ENCODE measurements at places on chromosomes 16 and 17.

- DNase-seq = peak; percentile 93
These were observed 84.3 kb downstream of the KSR1 start for GRCh38 chr17:27540318-27541101.

DNA sequence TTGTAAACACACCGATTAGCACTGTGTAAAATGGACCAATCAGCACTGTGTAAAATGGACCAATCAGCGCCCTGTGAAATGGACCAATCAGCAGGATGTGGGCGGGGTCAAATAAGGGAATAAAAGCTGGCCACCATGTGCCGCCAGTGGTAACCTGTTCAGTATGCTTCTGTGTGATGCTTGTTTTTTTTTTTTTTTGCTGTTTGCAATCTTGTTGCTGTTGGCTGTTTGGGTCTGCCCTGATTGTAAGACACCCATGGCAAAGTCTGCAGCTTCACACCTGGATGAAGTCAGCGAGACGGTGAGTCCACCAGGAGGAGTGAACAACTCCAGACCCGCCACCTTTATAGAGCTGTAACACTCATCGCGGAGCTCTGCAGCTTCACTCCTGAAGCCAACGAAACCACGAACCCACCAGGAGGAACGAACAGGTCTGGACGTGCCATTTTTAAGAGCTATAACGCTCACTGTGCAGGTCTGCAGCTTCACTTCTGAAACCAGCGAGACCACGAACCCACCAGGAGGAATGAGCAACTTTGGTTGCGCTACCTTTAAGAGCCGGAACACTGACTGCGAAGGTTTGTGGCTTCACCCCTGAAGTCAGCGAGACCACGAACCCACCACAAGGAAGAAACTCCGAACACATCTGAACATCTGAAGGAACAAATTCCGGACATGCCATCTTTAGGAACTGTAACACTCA, 85.0 kb upstream of the MED9 start:
- DNase-seq = peak; percentile 7

DNA sequence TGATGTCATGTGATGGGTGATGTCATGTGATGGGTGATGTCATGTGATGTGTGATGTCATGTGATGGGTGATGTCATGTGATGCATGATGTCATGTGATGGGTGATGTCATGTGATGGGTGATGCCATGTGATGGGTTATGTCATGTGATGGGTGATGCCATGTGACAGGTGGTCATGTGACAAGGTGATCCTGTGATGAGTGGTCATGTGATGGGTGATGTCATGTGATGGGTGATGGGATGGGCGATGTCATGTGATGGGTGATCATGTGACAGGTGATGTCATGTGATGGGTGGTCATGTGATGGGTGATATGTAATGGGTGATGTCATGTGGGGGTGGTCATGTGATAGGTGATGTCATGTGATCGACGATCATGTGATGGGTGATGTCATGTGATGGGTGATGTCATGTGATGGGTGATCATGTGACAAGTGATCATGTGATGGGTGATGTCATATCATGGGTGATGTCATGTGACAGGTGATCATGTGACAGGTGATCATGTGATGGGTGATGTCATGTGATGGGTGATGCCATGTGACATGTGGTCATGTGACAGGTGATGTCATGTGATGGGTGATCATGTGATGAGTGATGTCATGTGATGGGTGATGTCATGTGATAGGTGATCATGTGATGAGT, 17.2 kb downstream of the CD300LB start:
- no peak for DNase-seq

DNA sequence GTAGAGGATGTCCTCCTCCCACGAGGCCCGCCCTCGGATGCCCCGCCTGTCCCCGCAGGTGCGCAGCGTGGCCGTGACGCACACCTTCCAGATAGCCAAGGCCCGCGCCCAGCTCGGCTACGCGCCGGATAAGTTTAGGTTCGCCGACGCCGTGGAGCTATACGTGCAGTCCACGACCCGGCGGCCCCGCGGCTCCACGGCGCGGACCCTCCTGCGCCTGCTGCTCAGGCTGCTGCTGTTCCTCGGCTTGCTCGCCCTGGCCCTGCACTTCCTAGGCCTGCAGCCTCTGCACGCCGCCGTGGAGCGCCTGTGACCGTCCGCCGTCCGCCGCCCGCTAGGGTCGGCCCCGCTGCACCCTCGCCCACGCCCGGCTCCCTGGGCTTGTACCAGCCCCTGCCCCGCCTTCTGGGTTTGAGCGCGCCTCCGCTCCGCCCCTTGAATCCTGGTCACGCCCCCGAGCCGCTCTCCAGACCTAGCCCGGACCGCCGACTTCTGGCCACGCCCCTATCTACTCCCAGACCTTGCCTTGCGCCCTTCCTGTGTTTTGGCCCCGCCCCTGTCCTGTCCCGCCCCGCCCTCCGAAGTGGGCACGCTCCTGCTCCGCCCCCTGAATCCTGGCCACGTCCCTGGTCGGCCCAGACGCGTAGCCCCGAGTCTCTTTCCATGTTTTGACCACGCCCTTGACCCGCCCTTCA, 15.8 kb upstream of the EEF2K start:
- no peak for DNase-seq

DNA sequence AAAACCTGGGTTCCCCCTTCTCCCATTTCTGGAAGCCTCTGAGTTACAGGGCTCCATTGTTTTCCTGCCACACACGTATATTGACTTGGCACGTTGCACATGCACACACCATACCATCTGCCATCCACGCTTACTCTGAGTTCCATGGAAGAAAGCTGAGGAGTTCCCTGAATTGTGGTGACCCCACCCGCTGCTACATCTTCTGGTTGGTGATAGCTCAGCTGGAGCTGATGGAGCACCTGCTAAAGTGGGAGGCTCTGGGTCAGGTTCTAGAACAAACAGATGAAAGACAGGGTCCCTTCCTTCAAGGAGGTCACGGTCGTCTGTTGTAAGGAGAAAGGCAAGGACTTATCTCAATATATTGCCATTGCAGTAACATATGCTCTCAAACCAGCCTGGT, 41.1 kb downstream of the TMEM11 start:
- DNase-seq = no peak

DNA sequence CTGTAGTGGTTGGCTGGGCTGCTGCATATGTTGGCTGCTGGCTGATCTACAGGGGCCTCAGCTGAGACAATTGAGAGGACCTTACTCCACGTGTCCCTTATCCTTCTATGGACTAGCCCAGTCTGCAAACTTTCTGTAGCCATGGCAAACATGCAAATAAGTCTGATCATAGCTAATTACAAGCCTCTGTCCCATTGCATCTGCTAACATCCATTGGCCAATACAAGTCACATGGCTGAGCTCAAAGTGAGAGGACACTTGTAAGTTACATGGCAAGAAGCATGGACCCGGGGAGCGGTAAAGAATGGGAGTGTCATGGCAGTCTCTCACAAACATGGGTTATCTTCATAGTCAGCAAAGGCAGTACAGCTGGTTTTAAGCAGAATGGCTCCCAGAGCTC, 11.6 kb upstream of the IL4R start:
- no peak for DNase-seq

DNA sequence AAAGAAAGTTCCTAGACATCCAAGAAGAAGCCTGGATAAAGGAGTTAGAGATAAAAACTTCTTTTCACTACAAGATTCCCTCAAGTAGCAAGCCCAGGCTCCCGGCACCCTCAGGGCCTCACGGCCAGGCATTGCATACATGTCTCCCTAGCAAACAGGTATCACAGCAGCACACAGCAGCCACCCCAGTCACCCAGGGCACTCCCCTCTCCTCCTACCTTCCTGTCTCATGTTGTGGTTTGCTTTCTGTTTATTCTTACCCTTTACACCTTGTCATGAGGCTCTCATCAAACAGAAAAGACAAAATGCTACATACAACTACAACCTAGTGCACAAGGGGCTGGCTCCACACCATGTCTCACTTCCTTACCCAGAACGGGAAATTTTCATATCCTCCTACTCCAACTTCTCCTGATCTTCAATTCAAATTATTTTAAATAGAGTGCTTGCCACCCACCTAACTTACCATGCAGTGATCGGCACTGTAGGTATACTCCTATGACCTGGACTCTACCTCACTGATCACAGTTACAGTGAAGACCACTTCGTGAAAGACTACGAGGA, 42.7 kb downstream of the XPO6 start:
- DNase-seq = no peak

GRCh38 chr16:2698965-2699750, 16.8 kb downstream of the KCTD5 start:
- DNase-seq = peak; percentile 32

GRCh38 chr17:73308017-73308823, 3.6 kb downstream of the CDC42EP4 start:
- peak; percentile 92 for DNase-seq

DNA sequence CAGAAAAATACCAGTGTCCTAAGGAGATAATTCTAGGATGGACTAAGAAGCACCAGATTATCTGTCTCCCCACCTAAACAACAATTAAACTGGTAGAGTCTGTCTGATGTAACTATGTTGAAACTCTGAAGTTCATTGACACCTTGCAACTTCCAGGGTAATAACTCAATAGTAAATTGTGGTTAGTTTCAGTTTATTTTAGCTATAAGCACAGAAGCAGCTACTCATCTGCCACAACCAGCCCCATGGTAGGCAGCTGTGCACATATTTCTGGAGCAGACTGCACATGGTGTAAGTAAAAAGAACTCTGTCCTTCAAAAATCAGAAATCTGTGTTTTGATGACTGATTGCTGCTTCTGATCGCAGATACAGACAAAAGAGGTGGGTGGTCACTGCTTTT, 852.1 kb downstream of the CDH11 start:
- DNase-seq = no peak

DNA sequence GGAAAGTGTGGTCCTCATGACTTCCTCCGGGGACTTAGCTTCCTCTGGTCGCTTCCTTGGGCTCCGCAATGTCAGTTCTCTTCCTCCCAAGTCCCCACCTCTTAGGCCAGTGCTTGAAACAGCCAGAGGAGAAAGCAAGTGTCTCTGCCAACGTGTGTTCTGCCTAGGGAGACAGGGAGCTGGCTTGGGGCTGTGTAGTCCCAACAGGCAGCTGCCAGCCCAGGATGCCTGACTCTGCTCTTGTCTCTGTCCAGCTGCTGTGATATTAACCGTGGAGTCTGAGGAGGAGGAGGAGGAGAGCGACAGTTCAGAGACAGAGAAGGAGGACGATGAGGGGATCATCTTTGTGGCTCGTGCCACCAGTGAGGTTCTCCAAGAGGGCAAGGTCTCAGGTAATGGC, 13.5 kb upstream of the PLEKHG4 start:
- DNase-seq = no peak

- DNase-seq = no peak
These were observed 271.5 kb downstream of the PHKB start for GRCh38 chr16:47732523-47733111.

GRCh38 chr17:81193470-81194224, 27.6 kb upstream of the AATK start:
- DNase-seq = peak; percentile 72

DNA sequence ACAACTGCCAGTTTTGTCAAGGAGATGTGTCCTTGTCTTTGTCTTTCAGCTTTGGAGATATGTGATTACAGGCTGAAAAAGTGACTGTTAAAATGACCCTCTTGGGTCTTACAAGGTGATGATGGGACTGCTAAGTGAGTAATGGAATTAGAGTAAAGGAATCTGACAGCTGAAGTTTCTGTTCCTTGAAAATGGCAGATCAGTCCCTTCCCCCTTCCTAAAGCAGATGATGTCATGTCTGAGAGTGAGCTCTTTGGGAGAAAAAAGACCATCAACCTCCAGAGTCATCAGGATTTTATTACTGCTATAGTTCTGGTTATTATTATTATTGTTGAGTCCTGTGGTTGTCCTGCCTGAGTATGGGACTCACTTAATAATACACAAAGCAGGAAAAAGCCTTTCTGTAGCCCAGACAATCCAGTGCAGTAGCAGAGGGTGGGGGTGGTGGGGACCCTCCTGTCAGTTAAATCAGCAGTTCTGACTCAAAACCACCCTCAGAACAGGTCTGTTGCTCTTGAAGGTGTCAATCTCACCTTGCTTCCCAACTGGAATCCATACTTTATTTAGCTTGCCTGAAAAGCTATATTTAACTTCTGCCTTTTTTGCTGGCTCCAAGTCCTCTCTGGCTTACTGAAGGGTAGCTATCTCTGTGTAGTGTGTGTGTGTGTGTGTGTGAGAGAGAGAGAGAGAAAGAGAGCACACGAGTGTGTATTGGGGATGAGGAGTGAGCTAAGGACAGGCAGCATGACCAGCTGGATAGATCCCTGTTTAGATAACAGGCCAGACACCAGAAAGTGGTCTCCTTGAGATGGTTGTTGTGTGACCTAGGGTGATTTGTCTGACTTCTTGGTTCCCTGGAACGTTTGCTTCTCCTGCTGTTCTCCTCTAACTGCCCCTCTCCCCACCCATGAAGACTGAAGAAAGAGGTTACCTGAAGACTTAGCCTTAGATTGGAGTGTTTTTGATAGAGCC, 4.9 kb downstream of the HROB start:
- no peak for DNase-seq

DNA sequence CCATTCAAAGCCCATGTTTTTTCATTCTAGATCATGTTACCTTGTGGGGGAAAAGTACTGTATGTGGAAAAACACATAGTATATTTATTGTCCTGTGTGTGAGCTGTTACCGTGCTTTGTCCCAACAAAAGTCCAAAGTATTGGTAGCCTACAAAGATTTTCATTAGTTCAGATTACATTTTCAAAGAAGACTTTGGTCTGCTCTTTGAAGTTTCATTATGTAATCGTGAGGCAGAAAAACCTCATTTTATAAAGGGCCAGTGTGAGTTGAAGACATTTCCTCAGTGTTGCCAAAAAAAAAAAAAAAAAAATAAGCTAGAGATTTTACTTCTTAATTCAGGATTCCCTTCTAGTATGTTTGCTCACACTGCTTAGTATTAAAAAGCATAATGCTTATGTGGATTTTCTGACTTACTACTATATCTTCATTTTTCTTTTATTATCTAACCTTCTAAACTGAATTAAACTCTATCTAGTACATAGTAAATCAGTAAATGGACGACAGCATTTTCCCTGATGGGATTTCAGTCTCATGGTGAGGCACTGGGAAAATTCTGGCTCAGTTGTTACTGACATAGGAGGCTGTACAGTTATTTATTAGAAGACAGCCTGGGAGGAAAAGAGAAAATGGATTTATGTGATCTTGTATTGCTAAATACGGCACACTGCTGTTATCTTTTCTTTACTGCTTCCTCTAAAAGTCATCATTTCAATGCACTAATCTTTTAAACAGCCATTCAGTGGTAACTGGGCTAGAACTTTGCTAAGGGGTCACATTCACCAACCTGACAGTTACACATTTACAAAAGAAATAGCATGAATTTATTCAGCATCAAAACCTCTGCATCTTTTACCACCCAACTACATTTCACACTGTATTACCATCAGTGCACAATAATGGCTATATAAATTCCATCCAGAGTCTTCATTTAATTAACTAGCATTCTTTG, 100.6 kb downstream of the STXBP4 start:
- no peak for DNase-seq

- DNase-seq = no peak
These were observed 128.5 kb downstream of the CDK5R1 start for GRCh38 chr17:32615326-32615725.

Measured in right cardiac atrium (tissue), 5 donors.